ENCODE measurements at places on chromosomes 12 and 14. TPM values are rescaled to one million over a fixed set of nuclear protein-coding genes. Genes with fewer than 3 reads are reported as not detected.

DNA sequence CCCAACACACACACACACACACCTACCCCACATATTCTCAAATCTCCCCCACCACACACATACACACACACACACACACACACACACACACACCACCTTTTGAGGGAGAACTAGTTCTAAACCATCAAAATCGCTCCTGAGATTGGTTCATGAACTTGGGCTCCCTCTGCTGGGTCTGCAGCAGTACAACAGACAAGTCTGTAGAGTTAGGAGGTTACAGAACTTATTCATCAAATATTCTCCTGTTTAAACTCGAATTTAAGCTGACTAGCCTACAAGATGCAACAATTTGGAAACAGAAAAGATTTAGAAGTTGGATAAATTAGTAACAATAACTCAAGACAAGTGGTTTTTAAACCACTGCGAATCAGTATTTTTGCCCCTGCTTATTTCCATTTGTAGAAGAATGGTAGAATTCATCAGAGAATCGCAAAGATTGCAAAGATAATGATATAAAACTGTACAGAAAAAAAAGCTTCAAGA is 136.4 kb upstream of the USP15 start:
- no peak for DNase-seq

DNA sequence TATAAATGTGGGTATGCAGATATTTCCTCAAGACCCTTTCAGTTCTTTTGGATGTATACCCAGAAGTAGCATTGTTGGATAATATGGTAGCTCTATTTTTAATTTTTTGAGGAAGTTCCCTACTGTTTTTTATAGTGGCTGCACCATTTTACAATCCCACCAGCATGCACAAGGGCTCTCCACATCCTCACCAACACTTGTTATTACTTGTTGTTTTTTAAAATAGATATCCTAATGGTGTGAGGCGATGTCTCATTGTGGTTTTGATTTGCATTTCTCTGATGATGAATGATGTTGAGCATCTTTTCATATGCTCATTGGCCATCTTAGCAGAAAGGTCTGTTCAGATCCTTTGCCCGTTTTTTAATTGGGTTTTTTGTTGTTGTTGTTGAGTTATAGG is 47.1 kb downstream of the DIP2B start:
- no peak for DNase-seq

GRCh38 chr12:57261428-57261865 is 10.5 kb upstream of the STAC3 start:
- no peak for DNase-seq

NEDD1 gene
- total RNA-seq = 17.8 TPM

Data from upper lobe of right lung (tissue), 1 donor.